ENCODE measurements at places on chromosomes 2 and 18. TPM values are rescaled to one million over a fixed set of nuclear protein-coding genes. Genes with fewer than 3 reads are reported as not detected.

DNA sequence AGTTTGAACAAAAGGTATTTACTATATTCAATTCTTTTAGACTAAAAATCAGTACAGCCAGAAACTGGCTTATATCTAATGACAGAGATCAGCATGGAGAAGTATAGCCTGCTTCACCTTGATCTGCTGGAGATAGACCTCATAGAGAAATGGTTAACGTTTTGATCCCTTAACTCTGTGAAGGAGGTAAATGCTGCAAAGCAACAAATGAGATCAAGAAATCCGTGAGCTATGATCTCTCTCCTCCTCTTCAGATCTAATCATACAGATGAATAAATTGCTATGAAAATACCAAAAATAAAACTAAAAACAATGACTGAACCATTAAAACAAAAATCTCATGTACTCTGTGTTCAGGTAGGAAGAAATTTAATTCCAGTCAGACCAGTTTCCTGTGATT, 42.8 kb downstream of the KLHL14 start:
- peaks cover 5% of the 10 kb centered on the region for H3K4me1 ChIP-seq
- no peak overlapping the region for H3K27ac ChIP-seq
- no peak overlapping the region for H3K4me3 ChIP-seq

The GRHL1 gene
- 2.0 TPM for total RNA-seq

- no peaks in the 10 kb centered on the region for H3K36me3 ChIP-seq
- H3K27ac ChIP-seq = no peak overlapping the region
- no peak overlapping the region for H3K4me3 ChIP-seq
- DNase-seq = no peak
Observed at GRCh38 chr2:217975626-217976025, 27.2 kb downstream of the TNS1 start.

DNA sequence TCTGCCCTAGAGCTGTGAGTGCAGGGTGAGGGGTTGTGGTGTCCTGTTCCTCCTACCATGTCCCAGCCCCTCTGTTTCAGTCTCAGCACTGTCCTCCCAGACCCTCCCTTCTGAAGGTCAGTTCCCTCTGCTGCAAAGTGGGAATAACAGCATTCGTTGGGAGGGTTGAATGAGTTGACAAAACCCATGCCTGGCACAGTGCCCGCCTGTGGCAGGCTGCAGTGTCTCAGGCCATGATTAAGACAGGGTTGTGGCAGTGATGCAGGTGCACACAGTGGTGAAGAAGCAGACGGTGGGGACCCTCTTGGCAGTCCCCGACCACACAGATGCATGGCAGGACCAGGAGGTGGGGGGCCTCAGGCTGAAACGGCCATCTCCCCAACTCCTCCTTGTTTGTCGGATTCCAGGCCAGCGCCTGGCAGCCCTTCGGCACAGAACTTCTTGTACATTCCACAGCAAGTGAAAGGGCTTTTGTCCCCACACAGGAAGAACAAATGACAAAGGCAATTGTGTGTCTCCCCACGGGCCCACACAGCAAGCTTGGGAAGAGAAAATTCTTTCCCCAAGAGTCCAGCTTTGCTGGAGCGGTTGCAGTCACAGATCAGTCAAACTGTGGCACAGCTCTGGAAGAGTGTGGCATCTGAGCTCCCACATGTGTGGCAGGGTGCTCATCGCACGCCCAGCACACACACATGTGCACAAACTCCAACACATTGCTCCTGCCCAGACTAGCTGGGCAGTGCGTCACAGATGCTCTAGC, 92.0 kb upstream of the MSH2 start:
- DNase-seq = no peak
- peaks cover 10% of the 10 kb centered on the region for H3K27me3 ChIP-seq
- H3K36me3 ChIP-seq = no peaks in the 10 kb centered on the region
- no peak overlapping the region for H3K4me3 ChIP-seq
- H3K27ac ChIP-seq = no peak overlapping the region

DNA sequence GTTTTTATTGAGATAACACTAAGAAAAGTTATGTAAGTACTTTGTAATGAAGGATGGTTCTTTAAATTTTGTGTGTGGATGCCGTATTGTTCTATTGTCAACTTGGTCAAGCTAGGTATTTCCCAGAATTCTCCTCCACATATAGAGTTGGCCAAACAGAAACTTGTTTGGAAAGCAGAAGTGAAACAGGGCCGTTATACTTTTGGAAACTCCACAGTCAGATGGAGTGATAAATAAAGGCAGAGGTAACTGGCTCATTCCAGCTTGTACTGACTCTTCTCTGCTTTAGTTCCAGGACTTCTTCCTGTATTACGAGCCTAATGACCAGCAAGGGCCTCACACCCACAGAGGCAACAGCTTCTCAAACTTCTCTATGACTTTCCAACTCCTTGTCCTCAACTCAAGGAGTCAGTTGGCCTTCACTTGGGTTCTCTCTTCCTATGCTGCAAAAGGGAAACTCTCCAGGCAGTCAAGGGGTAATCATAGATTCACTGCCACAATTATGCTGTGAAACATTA, 16.4 kb upstream of the STARD7 start:
- peaks cover 9% of the 10 kb centered on the region for H3K4me1 ChIP-seq
- DNase-seq = no peak
- no peak overlapping the region for H3K4me3 ChIP-seq
- no peaks in the 10 kb centered on the region for H3K27me3 ChIP-seq
- H3K27ac ChIP-seq = no peak overlapping the region

DNA sequence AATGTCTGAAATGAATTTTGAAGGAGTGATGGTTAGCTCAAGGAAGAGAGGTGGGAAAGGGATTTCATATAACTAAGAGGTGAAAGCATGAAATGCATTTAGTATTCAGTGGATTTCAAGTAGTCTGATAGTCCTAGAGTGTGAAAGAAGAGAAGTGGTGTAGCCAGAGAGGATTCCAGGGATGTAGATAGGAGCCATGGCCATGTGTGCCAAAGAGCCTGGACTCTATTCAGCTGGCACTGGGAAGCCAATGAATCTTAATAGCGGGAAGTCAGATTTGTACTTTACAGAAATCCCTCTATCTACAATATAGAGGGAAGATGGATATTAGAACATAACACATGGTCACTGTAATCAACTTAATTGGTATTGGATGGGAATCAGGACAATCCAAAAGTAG, 8.3 kb upstream of the BOLL start:
- DNase-seq = no peak
- H3K27me3 ChIP-seq = peaks cover 35% of the 10 kb centered on the region
- no peak overlapping the region for H3K27ac ChIP-seq
- H3K4me3 ChIP-seq = no peak overlapping the region

DNA sequence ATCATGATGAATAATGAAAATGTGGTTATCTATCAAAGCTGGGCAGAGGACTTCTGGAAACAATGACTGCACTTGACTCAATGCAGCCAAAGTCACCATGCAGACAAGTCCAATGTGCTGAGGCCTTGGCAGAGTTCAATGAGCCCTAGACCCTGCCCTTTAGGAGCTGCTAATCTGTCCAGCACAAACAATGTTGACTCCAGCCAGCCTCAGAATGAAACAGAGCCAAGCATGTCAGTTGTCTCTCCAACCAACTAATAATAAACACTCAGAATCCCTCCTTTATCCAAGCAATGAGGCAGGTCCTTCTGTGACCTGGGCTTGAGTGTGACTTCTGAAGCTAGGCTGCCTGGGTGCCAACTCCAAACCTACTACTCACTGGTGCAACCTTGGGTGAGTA, 270.6 kb downstream of the BCL11A start:
- no peak for DNase-seq
- no peaks in the 10 kb centered on the region for H3K4me1 ChIP-seq
- H3K4me3 ChIP-seq = no peak overlapping the region
- no peak overlapping the region for H3K27ac ChIP-seq
- no peaks in the 10 kb centered on the region for H3K36me3 ChIP-seq
- peaks cover 3% of the 10 kb centered on the region for H3K27me3 ChIP-seq

- no peaks in the 10 kb centered on the region for H3K36me3 ChIP-seq
- no peak for DNase-seq
- no peaks in the 10 kb centered on the region for H3K4me1 ChIP-seq
- no peak overlapping the region for H3K4me3 ChIP-seq
Observed at GRCh38 chr2:100803334-100803733, 16.6 kb upstream of the NPAS2 start.

- peaks cover 37% of the 10 kb centered on the region for H3K36me3 ChIP-seq
- DNase-seq = no peak
- no peaks in the 10 kb centered on the region for H3K4me1 ChIP-seq
- no peak overlapping the region for H3K27ac ChIP-seq
- H3K27me3 ChIP-seq = no peaks in the 10 kb centered on the region
Observed at GRCh38 chr2:218754201-218754600, 27.7 kb upstream of the CYP27A1 start.

GRCh38 chr18:51751901-51752300, 554.4 kb upstream of the MEX3C start:
- no peaks in the 10 kb centered on the region for H3K36me3 ChIP-seq
- no peak overlapping the region for H3K4me3 ChIP-seq
- H3K4me1 ChIP-seq = no peaks in the 10 kb centered on the region
- H3K27me3 ChIP-seq = no peaks in the 10 kb centered on the region
- no peak overlapping the region for H3K27ac ChIP-seq
- no peak for DNase-seq

DNA sequence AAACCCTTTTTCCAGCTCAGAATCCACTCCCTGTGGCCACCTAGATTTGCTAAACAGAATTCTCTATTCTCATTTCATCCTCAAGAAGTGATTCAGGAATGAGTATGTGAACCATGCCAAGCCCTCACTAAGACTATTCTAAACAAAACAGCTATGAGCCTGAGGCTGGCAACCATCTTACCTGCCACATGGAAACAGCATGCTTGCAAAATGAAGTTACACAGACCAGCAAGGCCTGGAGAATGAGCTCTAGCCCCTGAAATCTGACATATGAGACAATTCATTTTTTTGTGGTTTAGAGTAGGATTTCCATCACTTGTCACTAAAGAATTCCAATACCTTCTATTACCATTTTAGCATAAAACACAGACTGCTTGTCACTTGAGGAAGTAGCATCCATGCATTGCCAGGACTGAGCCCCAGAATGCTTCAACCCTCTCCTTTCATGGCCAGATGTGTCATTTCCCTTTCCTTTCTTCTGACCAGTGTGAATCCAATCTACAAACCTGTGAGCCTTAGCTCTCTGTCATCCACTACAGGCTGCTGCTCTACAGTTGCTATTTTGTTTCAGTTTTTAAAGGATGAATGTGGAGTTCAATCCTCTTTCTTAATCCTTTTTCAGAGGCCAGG, 744.3 kb upstream of the ACVR2A start:
- H3K4me3 ChIP-seq = no peak overlapping the region
- peaks cover 2% of the 10 kb centered on the region for H3K36me3 ChIP-seq
- no peak for DNase-seq
- peaks cover 3% of the 10 kb centered on the region for H3K4me1 ChIP-seq
- no peak overlapping the region for H3K27ac ChIP-seq

- H3K4me1 ChIP-seq = peaks cover 70% of the 10 kb centered on the region
- H3K27ac ChIP-seq = peak overlapping the region; percentile 100
- H3K4me3 ChIP-seq = peak overlapping the region; percentile 100
- no peak for DNase-seq
- peaks cover 50% of the 10 kb centered on the region for H3K36me3 ChIP-seq
Observed at GRCh38 chr2:241316825-241317224, 1.1 kb downstream of the SEPTIN2 start.

- H3K4me3 ChIP-seq = no peak overlapping the region
- no peaks in the 10 kb centered on the region for H3K27me3 ChIP-seq
- no peaks in the 10 kb centered on the region for H3K4me1 ChIP-seq
- DNase-seq = no peak
- H3K27ac ChIP-seq = no peak overlapping the region
Observed at GRCh38 chr18:7877609-7878008, 310.5 kb downstream of the PTPRM start.

DNA sequence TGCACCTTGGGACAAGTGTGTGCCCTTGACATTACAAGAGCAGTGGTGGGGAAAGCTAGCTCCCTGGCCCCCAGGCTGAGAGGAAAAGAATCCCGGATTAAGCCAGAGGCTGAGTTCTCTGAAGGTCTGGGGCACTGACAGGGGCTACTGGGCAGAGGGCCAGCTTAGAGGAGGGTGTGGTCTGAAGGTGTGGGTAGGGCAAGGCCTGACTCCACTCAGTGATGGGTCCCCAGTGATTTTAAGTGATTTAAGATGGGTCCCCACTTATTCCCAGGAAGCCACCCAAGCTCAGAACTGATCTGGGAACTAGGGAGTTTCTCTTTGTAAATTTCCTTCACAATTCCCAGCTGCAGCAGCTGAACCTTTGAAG, 8.8 kb downstream of the TMEM37 start:
- DNase-seq = no peak
- no peak overlapping the region for H3K27ac ChIP-seq
- no peaks in the 10 kb centered on the region for H3K27me3 ChIP-seq
- H3K4me1 ChIP-seq = no peaks in the 10 kb centered on the region
- no peak overlapping the region for H3K4me3 ChIP-seq

- DNase-seq = no peak
- H3K4me3 ChIP-seq = no peak overlapping the region
- H3K4me1 ChIP-seq = no peaks in the 10 kb centered on the region
- no peaks in the 10 kb centered on the region for H3K36me3 ChIP-seq
Observed at GRCh38 chr18:7750095-7750663, 183.1 kb downstream of the PTPRM start.

The DUSP28 gene
- 9.3 TPM for total RNA-seq

DNA sequence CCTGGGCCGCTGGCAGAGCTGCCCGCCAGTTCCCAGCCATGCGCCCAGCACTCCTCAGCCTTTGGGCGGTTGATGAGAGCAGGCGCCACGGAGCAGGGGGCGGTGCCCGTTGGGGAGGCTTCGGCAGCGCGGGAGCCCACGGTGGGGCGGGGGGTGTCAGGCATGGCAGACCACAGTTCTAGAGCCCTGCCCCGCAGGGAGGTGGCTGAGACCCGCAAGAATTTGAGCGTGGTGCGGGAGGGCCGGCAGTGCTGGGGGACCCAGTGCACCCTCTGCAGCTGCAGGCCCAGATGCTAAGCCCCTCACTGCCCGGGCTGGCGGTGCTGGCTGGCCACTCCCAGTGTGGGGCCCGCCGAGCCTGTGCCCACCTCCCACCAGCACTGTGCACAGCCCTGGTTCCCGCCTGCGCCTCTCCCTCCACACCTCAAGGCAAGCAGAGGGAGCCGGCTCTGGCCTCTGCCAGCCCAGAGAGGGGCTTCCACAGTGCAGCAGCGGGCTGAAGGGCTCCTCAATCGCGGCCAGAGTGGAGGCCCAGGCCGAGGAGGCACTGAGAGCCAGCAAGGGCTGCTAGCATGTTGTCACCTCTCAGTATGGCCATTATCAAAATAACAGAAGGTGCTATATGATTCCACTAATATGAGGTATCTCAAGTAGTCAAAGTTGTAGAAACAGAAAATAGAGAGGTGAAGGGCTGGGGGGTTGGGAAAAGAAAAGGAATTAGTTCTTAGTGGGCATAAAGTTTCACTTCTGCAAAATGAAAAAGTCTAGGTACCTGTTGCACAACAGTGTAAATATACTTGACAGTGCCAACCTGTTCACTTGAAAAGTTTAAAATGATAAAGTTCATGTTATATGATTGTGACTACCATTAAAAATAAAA, 72.3 kb downstream of the SH3YL1 start:
- DNase-seq = no peak
- H3K27me3 ChIP-seq = no peaks in the 10 kb centered on the region
- H3K4me3 ChIP-seq = no peak overlapping the region
- H3K27ac ChIP-seq = no peak overlapping the region
- H3K4me1 ChIP-seq = peaks cover 12% of the 10 kb centered on the region
